ENCODE measurements at places on chromosomes 1 and 21. TPM values are rescaled to one million over a fixed set of nuclear protein-coding genes. Genes with fewer than 3 reads are reported as not detected.

The SH2D1B gene
- total RNA-seq = not detected

The TNFSF4 gene
- 0.39 TPM for total RNA-seq

The MAP1LC3C gene
- total RNA-seq = 1.6 TPM

The ZNF593OS gene
- total RNA-seq = not detected

The ZBTB40 gene
- total RNA-seq = 12.0 TPM

The LELP1 gene
- total RNA-seq = not detected

The TCHHL1 gene
- total RNA-seq = not detected

The KRTAP21-2 gene
- 1.3 TPM for total RNA-seq

The PADI3 gene
- total RNA-seq = not detected

The PSMB4 gene
- total RNA-seq = 290 TPM

Data from articular chondrocyte of knee joint (primary cell).